Endothelial cell of coronary artery (primary cell): ENCODE measurements at places on chromosomes 5 and 9. TPM values are rescaled to one million over a fixed set of nuclear protein-coding genes. Genes with fewer than 3 reads are reported as not detected.

GARIN3 gene
- total RNA-seq = not detected in 2 replicates

DMRT3 gene
- not detected in 2 replicates for total RNA-seq

RNF208 gene
- 0.09 and 0.19 TPM in 2 replicates for total RNA-seq

PCSK5 gene
- 10.7 and 15.2 TPM in 2 replicates for total RNA-seq

STPG3 gene
- not detected in 2 replicates for total RNA-seq

SLC34A1 gene
- not detected in 2 replicates for total RNA-seq

ASS1 gene
- 4.2 and 21.1 TPM in 2 replicates for total RNA-seq

CCDC192 gene
- total RNA-seq = not detected in 2 replicates

IFNB1 gene
- total RNA-seq = not detected in 2 replicates

ADAM19 gene
- 34.1 and 55.1 TPM in 2 replicates for total RNA-seq

KIF12 gene
- total RNA-seq = 0.18 TPM in 1 of 2 replicates, not detected in the other

SPATA24 gene
- 9.5 and 9.9 TPM in 2 replicates for total RNA-seq

PCDHGC3 gene
- 9.2 and 10.3 TPM in 2 replicates for total RNA-seq

SPINK14 gene
- not detected in 2 replicates for total RNA-seq

TESK1 gene
- 4.0 and 8.4 TPM in 2 replicates for total RNA-seq

GABRA1 gene
- not detected in 2 replicates for total RNA-seq

SLC25A2 gene
- 0.09 and 0.19 TPM in 2 replicates for total RNA-seq

PRELID1 gene
- 114 and 156 TPM in 2 replicates for total RNA-seq

PRR7 gene
- total RNA-seq = 3.5 and 5.9 TPM in 2 replicates

TLX3 gene
- total RNA-seq = not detected in 2 replicates

SLC6A3 gene
- total RNA-seq = not detected in 2 replicates

ANKRD34B gene
- not detected in 2 replicates for total RNA-seq

PCDHA3 gene
- 0.28 and 0.36 TPM in 2 replicates for total RNA-seq

APBA1 gene
- total RNA-seq = 3.7 and 4.2 TPM in 2 replicates

UAP1L1 gene
- total RNA-seq = 8.7 and 11.6 TPM in 2 replicates

TAS2R1 gene
- total RNA-seq = not detected in 2 replicates

TLR4 gene
- total RNA-seq = 43.6 and 92.9 TPM in 2 replicates

TLE1 gene
- total RNA-seq = 38.8 and 40.0 TPM in 2 replicates
